AG09309 (cell line): ENCODE measurements at places on chromosomes 1 and 21.

DNA sequence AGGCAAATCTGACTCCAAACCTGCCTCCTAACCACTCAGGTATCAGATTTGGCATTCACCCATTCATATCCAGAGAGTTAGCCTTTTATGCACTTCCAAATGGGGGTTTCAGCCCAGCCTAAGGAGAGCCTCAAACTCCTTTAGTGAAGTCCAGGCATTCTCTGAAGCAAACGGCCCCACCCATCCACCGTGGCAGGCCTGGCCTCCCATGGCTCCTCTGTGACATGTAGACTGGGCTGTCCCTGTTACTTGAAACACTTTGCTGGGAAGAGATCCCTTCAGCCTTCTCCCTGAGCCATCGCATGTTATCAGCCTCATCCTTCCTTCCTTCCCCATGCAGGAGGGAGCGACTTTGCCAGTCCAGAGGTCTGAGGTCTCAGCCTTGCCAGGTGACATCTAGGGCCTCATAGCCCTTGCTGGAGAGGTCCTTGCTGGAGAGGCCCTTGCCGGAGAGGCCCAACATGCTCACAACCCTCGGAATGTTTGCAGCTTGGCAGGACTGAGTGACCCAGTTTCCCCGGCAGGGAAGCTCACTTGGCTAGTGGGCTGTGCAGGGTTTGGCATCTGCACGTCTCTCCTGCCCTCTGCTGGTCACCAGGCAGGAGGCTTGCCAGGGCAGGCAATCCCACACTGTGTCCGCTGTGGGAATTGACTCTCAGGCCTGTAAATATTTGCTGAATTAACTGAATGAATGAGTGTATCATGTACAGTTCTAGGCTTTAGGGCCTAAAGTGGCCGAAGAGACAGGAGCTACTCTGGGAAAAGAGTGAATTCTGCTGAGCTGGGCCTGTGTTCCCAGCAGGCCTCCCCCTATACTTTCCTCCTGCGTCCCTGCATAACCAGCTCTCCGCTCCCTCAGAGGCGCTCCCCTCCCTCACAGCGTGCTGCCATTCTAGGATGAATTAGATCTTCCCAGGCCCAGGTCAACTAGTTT, 26.7 kb upstream of the RBM15 start:
- peak; percentile 46 for DNase-seq

DNA sequence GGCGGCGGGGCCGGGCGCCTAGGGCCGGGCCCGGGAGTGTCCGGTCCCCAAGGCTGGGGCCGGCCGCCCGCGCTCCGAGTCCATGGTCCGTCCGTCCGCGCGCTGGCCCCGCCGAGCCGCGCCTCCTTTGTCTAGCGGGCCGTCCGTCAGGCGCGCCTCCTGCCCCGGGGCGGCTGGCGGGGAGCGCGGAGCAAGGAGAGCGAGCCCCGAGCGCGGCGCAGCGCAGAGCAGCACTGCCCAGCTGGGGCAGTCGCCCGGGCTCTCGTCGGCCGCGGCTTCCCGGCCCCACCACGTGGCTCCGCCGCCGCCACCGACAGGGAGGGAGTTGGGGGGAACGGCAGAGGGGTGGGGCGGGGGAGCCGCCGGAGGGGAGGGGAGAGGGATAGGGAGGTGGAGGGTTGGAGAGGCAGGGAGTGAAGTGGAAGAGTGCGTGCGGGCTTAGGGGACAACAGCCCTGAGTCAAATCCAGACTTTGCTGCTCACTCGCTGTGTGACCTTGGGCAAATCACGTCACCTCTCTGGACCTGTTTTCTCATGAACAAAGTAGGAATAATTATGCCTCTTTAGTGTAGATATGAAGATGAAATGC, at the start of gene NKAIN1:
NKAIN1 (minus strand) TSS at position 235 of the 589 bp plus-strand sequence. CDS start 340 bp downstream, outside the sequence.
- no peak for DNase-seq

DNA sequence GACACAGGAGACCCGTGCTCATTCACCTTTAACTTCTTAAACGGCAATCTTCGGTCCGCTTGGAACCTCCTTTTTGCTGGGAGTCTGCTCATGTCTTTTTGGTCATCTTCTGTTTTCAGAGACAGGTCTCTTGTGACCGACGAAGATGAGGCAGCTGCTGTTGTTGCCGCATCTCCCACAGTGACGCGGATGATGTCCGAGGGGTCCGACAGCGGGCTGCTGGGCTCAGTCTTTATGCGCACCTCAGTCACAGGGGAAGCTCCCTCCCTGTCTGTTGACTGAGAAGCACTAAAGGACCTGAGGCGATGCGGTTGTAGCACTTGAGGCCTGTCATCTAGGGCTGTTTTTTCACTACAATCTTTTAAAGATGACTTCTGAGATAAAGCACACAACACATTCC, 17.6 kb downstream of the ZBTB21 start:
- no peak for DNase-seq

DNA sequence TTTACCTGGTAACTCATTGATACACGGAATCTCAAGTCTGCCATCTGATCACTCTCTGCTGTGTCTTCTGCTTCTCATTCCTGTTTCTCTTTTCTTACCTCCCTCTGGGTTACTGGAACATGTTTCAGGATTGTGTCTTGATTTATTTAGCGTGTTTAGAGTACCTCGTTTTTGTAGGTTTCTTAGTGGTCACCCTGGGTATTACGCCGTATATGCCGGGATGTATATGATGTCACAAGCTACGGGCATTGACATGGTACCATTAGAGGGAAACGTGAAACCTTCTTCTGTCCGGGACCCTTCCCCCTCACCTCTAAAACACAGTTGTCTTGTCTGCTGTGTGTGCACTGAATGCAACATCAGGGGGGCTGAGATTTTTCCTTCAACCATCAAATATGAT, 2.8 kb downstream of the ACTRT2 start:
- no peak for DNase-seq

DNA sequence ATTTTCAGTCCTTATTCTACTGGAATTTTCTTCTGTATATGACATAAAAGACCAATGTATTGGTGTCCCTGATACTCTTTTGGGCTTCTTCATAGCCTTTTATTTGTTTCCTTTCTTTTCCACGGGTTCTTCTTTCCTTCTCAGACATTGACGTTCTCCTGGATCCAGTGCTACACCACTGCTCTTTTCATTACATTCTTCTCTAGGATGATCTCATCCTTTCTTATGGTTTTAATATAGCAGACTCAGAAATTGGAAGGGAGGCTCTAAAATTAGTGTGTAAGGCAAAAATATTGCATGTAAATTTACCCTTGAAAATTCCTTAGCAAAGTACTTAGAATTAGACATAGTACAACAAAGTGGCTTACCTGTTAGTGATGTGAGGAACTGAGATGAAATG, 65.3 kb downstream of the SELENOF start:
- no peak for DNase-seq

DNA sequence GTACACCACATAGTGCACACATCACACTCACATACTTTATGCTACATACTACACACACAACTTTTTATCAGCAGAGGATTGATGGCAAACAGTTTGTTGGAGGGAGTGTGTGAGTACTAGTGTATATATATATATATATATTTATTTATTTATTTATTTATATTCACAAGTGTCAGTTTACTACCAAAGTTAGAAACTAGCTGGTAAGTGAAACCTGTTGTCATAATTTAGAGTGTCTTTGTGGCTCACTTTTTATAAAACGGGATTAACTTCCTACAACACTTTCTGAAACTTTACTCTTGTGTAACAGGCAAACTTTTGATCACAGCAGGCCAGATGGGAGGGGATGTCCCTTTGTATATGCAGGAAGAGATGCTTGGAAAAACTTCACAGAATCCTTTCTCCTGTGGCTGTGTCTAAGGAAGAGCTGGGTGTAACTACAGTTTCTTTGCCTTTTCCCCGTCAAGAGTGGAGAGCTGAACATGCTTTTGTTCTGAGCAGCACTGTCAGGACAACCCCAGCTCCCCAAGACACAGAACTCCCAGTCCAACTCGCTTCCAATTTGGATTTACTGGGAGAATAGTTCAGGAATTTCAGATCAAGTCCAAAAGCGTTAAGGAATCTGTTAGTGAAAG, 1.9 kb upstream of the SAMD13 start:
- no peak for DNase-seq

GRCh38 chr1:25137521-25138395, 94.5 kb downstream of the SYF2 start:
- DNase-seq, result no peak

GRCh38 chr1:39416609-39417008, 74.8 kb upstream of the BMP8A start:
- DNase-seq, result no peak

DNA sequence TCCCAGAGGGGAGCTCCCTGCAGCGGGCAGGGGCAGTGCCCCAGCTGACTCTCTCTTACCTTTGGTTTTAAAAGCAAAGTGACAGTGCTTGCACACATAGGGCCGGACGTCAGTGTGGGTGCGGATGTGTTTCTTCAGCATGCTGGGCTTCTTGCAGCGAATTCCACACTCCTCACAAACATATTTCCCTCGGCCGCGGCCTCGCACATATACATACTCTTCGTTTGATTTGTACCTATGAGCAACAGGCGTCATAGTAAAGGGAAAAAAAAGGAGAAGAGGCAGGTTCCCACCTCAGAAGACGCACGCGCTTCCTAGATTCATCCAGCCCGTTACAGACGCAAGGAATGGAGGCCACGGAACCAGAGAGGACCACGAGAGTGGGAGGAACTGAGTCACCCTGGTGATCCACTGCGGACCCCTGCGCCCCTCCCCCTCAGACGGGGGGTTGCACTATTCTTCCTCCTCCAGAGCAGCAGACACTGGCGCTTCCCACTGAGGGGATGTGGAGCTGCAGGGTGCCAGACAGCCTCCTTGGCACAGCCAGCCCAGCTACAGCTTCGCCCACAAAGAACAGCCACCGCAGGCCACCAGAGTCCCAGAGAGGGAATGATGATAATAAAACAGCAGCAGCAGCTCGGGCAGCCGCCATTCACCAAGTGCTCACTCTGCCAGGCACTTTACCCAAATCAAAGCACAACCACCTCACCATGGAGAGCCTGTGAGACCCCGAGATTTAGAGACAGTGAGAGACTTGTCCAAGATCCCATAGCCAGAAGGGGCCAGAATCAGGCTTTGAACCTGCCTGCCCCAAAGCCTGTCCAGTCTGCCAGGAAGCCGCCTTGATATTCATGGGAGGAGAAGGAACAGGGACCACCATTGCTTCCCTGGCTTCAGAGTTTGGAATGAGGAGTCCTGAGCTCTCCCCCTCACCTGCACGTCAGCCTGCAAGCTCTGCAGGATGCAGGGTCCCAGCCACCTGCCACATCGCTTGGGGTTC, 40.5 kb upstream of the EDN2 start:
- DNase-seq, result no peak

DNA sequence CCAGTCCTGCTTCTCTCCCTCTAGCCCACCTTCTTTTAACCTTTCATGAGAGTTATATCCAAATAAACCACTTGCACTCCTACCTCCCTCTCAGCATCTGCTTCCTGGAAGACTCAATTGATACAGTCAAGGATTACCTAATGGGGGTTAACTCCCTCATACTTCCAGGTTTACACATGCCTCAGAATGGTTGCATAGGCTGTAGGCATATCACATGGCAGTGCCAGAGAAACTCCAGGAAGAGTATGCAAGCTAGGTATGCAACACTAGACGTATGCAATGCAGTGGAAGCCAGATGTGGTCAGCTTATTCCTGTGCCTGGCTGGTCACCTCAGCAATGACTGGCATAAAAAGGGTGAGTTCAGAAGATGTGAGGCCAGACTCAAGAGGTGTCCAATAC, 32.7 kb upstream of the VANGL1 start:
- no peak for DNase-seq
